ENCODE measurements at places on chromosomes 6 and 20.

DNA sequence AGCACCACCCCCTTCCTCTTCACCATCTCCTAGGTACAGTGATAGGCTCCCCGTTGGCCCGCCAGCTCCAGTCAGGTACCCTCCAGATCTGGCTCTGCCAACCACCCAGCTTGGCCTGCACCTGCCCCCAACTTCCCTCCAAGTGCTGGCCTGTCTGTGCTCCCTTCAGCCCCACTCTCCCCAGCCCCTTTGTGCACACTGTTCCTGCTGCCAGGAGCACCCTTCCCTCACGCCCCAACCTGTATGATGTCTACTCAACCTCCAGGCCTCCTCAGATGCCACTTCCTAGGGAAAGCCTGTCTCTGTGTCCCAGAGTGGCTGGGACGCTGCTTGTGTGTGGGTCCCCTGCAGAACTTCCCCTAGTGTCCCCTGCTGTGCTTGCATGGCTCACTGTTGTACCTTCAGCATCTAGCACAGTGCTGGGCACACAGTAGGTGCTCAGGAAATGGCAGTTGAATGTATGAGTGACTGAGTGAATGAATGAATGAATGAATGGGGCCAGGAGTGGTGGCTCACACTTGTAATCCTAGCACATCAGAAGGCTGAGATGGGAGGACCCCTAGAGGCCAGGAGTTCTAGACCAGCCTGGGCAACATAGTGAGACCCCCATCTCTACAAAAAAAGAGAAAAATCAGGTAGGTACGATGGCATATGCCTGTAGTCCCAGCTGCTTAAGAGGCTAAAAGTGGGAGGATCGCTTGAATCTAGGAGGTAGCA, 3.0 kb downstream of the ZBP1 start:
- DNase-seq, result no peak

GRCh38 chr6:108883172-108883571, 35.0 kb downstream of the ARMC2 start:
- DNase-seq, result no peak

DNA sequence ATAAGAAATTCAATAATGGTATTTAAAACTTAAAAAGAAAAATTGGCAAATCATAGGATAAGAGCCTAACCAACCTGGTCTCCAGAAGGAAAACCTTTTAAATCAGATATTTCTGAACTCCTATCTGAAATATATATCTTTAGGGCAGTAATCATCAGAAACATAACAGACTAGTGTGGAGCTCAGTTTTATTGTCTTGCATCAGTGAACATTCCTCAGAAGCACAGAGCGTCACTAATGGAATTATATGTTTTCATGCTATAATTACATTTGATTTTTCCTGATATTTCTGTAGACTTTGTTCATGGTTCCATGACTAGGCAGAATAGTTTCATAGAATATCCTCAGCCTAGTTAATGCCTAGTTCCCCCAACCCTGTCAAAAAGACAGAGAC, 262.2 kb downstream of the EYA4 start:
- no peak for DNase-seq

DNA sequence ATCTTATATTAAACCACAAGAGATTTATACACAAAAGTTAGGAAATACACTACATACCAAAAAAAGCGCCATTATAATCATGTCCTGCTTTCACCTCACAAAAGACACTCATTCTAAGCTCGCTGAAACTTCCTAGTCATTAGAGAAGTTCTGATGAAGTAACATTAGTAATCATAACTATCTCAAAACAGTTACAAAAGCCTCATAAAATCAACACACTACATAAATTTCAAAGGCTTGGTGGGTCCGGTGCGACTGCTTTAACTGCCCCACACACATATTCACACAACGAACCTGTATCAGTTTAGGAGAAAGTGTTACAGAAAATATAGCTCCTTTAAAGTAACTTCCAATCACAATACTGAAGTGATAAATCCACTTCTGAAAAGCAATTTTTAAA, 1.9 kb downstream of the PHIP start:
- DNase-seq, result no peak

DNA sequence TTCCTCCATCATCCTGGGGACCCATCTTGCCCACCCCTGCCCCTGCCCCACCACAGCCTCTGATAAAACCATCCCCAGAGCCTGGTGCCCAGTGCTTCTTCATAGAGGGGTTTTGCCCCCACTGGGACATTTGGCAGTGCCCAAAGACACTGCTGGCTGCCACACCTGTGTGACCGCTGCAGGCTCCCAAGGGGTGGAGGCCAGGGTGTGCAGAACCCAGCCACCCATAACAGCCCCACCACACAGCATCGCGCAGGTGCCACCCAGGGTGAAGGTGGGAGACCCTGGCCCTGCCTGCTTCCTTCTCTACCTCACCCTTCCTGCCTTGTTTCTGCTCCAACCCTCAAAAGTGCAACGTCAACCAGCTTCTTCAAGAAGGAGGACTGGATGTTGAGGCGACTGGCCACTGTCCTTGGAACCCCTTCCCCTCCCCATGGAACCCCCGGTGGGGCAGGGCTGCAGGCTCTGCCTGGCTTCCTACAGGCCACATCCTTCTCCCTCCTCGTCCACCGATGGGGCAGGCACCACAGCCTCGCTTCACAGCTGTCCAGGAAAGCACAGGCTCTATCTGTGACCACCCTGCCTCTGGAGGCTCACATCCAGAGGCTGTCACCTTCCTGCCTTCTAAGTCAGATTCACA, 79.2 kb upstream of the MPC1 start:
- DNase-seq, result no peak

DNA sequence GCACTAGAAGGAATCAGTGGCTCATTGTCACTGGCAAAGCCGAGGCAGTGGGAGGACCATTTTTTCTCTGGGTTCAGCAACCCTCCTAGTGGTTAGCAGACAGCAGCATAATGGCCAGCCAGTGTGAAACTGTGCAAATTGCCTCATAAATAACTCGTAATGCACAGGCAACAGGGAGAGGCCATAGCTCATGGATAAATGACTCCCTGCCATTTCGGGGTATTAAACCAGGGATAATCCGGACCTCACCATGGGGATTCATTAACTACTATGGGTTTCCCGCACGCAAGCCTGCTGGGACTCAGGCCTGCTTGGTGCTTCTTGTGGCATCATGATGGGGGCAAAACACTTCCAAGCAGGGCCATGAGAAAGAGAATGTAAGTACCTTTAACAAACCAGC, 158.2 kb upstream of the CHD6 start:
- DNase-seq, result no peak

- DNase-seq, result no peak
Observed at GRCh38 chr20:38092260-38092857, 58.8 kb downstream of the RPRD1B start.

- no peak for DNase-seq
Observed at GRCh38 chr20:5020760-5021159, 19.4 kb upstream of the SLC23A2 start.

DNA sequence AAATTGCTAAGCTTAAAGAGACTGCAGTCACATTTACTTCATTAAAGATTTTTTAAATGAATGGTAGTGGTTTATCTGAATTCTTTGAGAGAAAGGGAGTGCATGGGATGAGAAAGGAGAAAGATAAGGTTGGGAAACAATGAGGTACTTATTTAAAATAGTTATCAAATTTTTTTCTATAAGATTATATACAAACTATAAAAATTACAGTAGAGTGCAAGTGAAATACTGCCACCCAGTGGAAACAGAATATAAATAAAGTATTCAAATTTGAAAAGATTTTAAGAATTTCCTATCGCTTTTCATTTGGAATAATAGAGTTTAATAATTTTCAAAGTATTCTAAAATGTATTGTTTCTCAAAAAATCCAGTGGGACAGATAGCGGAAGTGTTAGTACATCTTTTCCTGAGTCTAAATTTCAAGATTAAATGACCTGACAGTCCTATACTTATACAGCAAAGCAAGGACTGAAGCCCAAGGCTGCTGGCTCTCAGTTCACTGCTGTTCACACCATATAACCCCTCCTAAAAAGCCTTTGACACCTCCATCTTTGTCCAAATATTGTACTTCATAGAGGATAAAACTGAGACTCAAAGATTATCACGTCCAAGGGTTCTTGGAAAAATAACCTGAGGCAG, 31.1 kb downstream of the EPM2A start:
- DNase-seq, result no peak

- DNase-seq, result no peak
Observed at GRCh38 chr6:32982084-32982701, 13.8 kb downstream of the BRD2 start.

GRCh38 chr6:167044696-167045095, 45.5 kb downstream of the CEP43 start:
- DNase-seq, result no peak

GRCh38 chr6:169783971-169784820, 32.8 kb downstream of the ERMARD start:
- no peak for DNase-seq

DNA sequence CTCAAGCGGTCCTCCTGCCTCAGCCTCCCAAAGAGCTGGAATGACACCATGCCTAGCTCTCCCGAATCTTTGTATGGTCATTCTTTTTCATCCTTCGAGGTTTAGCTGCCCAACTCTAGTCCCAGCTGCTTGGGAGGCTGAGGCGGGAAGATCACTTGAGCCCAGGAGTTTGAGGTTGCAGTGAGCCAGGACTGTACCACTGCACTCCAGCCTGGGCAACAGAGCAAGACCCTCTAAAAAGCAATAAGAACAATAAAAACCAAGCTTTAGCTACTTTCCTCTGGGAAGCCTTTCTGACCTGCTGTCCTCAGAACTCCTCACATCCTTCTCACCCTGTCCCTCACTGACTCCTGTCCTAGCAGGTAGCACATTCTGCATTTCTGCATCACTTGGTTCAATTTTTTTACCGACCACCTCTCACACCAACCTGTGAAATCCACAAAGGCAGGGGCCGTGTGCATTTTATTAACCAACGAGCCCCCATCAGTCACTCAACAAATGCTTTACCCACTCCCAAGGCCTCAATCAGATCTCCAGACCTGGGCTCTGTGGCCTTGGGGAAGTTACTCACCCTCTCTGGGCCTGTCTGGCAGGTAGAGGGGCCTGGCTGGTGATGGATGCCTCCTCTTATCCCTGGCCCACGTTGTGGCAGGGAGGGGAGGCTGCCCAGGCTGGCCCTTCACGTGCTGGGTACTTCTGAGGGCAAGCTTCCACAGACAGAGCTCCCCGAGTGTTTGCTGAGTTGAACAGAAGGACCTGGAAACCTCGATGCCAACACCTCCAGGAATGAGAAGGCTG, 14.7 kb upstream of the SRC start:
- no peak for DNase-seq

GRCh38 chr6:132395015-132395597, 6.2 kb downstream of the MOXD1 start:
- no peak for DNase-seq

GRCh38 chr20:17863577-17864292, 104.9 kb downstream of the SNX5 start:
- no peak for DNase-seq

- no peak for DNase-seq
Observed at GRCh38 chr6:38015341-38015740, 195.8 kb downstream of the ZFAND3 start.

GRCh38 chr6:112501705-112502104, 154.6 kb downstream of the RFPL4B start:
- DNase-seq, result no peak

DNA sequence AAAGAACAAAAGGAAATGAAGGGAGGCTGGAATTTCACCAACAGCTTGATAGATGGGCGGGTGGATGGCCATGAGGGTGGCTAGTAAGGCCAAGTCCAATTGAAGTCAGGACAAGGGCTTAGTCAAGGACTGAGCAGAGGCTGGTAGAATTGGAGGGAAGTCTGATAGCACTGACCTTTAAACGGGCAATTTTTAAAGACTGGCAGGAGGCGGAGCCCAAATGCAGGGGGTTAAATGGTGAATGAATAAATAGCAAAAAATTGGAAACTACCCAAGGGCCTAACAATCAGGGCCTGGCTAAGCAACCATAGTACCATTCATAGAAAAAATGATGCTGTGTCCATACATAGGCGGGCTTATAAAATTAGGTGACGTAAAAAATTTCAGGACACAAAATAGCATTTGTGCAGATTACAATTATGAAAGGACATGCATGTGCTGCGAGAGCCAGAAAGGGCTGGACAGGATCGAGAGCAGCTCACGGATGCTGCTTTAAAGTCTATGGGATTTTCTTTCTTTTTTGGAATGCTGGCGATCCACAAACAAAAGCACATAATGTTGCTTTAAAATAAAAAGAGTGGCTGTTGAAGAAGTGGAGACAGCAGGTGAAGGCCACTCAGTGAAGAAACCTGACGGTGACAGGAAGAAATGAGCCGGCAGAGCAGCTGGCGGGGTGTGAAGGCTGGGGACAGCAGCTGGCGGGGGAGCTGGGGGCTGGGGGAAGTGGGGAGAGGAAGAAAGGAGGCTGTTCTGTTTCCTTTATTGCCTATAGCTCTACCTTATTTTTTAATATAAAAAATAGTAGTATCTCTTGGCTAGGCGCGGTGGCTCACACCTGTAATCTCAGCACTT, 42.8 kb upstream of the TAF8 start:
- no peak for DNase-seq

DNA sequence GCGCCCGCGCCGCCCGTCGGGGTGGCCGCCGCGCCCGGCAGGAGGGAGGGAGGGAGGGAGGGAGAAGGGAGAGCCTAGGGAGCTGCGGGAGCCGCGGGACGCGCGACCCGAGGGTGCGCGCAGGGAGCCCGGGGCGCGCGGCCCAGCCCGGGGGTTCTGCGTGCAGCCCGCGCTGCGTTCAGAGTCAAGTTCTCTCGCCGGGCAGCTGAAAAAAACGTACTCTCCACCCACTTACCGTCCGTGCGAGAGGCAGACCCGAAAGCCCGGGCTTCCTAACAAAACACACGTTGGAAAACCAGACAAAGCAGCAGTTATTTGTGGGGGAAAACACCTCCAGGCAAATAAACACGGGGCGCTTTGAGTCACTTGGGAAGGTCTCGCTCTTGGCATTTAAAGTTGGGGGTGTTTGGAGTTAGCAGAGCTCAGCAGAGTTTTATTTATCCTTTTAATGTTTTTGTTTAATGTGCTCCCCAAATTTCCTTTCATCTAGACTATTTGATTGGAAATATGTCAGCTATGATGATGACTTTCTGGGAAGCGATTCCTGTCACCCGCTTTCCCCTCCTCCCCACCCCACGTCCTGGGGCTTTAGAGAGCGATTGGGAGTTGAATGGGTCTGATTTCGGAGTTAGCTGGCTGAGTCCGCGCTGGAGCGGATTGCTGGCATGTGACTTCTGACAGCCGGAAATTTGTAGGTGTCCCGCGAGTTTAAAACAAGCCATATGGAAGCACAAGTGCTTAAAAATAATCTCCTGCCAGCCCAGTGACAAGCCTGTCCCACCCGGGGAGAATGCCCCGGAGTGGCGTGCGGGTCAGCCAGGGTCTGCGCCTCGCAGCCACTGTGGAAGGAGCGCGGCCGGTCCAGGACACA, 1.1 kb downstream of the ESR1 start:
- no peak for DNase-seq

- DNase-seq, result no peak
Observed at GRCh38 chr20:57315083-57315975, 14.3 kb upstream of the SPO11 start.

DNA sequence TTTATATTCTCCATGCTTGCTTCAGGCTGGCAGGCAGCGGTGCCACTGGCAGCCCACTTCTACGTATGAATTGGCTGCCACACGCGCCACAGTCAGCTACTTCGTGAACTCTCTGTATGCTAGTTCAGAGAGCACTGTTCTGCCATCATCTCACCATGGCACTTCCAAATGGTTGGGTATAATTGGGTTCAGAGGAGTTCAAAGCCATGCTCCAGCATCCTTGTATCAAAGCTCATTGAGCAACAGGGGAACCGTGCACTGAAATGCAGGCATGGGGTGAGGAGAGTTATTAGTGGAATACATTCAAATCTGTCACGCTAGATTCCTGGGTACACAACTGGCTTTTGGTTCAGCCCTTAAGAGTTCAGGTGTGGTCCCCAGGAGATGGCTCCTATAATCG, 519.9 kb upstream of the NOX3 start:
- no peak for DNase-seq

Data from NCI-H1417 treated with DMSO at 0.1 percent for 48 hours (cell line).